CD4-positive, alpha-beta T cell treated with Interleukin-6 at 100 ng/mL for 8 hours (primary cell): ENCODE measurements at places on chromosomes 6 and 20.

GRCh38 chr6:26123675-26123946, 36.4 kb downstream of the HFE start:
- DNase-seq: no peak

- no peak for DNase-seq
Measured at GRCh38 chr6:80638213-80639055, 532.0 kb downstream of the BCKDHB start.

GRCh38 chr20:46712056-46712636, 2.7 kb downstream of the SLC2A10 start:
- DNase-seq: no peak

DNA sequence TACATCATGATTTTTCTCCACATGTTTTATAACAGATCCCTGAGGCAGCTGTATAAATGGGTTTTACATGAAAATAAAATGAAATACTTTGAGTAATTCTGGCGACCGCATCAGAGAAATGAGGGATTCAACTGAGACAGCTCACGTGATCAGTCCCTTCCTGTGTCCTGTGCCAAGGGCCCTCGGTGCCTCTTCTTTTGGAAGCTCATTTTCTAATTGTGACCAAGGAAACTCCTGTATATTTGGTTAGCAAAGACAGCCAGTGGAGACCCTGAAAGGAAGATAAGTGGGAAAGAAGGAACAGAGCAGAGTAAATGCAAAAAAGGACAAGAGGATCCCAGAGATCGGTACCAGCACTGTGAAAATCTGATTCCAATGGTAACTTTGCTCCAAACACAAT, 129.9 kb downstream of the FYN start:
- no peak for DNase-seq
